Esophagus muscularis mucosa (tissue), 4 donors: ENCODE measurements at places on chromosomes 4 and X.
A peak's percentile ranks its signal among the peaks of the same experiment; 100 is the strongest.

- no peak for DNase-seq
Observed at GRCh38 chrX:45824471-45824870, 623.8 kb upstream of the DIPK2B start.

DNA sequence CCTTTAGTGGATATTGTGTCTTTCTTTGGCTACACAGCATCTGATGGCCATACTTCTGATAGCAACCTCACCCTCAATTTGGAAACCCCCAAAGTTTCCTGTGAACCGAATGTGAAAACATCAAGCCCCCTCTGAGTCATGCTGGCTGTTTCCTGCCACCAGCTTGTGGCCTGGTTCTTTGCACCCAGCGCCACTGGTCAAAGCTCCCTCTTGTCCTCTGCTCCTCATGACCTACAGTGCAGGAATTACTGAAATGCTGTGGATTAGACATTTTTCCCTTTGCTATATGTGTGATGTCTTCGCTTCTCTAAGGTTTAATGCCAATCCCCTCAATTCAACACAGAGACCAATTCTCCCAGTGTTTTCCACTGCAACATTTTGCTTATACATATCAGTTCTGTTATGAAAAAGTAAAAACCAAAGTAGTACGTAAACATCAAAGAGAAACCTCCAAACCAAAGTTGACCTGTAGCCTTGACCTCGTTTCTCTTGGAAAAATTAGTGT is 224.0 kb upstream of the TENM3 start:
- no peak for DNase-seq

- DNase-seq = no peak
Observed at GRCh38 chrX:130051176-130051845, 59.0 kb downstream of the ELF4 start.

DNA sequence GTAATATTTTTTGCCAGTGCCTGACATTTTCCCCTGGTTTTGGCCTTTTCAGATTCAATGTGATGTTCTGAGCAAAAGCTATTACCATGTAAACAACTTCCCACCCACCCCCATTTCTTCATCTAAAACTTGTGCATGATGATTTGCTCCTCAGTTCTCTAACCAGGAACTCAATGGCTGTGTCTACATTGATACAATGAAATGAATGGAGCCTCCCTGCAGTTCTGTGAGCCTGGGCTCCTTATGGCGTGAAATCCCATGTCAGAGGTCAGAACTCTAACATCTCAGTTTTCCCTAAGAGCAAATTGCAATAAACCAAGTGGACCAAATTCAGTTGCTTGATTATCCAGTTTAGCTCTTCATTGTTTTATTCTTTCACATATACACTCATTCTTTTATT is 534.8 kb upstream of the LCORL start:
- no peak for DNase-seq

DNA sequence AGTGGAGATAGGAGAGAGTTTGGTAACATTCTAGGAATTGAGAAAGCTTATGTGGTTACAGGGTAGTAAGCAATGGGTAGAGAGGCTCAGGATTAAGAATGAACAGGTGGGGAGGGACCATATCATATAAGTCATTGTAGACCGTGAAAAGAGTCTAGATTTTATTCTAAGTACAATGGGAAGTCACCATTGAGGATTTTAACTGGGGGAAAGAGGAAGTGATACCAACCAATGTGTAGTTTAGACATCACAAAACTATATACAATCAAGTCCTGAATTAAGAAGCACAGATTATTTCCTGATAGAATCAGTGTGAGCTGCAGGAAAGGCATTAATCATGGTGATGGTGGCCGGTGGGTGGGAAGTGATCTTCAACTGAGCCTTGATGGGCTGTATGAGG is 178.3 kb upstream of the ZIC3 start:
- no peak for DNase-seq

GRCh38 chr4:183335369-183335940 is 13.2 kb upstream of the CLDN24 start:
- no peak for DNase-seq

GRCh38 chr4:61079976-61080375 is 120.2 kb upstream of the ADGRL3 start:
- DNase-seq = no peak

DNA sequence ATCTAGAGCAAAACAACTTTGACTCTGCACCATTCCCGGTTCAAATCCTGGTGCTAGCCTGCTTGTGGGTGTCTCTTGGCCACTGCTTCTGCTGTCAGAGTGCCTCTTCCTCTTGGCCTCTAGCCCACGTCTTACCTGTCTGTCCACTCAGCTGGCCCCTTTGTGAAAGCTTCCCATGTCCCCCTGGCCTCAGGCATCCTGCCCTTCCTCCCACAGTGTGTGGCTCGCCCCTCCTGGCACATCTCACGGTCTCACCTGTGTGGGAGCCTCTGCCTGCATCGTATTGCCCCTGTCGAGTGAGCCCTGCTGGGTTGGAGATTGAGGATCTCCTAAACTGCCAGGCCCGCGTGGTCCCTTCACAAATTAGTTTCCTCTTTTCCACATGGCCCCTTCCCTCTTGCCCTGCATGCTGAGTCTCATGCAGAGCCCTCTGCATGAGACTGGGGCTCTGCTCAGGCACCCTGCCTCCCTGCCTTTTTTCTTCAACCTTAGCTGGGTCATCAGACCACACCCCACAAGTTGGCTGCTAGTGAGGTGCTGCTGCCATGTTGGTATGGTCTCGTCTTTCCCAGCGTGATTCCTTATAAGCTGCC is 53.7 kb upstream of the TADA2B start:
- no peak for DNase-seq

DNA sequence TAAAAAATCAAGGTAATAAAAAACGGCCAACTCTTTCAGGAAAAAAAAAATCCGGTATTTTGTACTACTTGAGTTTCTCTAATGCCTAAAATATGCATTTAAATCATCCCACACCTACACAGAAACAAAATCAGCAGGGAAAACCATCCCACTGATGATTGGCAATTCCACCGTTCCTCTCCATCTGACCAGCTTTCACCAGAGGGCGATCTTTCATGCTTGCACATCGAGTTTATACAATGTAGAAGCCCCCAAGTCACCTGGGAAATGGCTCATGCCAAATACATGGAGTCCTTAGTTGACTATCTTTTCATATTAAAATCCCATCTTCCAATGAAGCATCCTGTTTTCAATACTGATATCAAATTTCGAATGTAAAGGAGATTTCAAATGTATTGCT is 69.2 kb downstream of the PTCHD1 start:
- no peak for DNase-seq

DNA sequence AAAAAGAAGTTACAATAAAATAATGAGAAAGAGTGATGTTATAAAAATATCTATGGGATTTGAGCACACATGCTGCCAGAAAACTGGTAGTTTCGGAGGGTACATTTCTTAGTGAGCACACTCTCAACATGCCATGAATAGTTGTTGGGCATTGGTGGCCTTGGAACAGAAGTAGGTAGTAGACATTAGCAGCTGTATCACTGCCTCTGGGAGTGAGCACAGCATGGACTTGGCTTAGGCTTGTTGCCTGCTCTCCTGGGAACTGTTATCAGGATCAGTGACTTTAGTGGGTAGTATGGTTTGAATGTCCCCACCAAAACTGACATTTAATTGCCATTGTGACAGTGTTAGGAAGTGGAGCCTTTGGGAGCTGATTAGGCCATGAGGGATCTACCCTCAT is 13.3 kb upstream of the PDLIM3 start:
- DNase-seq = peak; percentile 31

GRCh38 chr4:15374656-15375055 is 53.2 kb upstream of the C1QTNF7 start:
- DNase-seq = no peak

DNA sequence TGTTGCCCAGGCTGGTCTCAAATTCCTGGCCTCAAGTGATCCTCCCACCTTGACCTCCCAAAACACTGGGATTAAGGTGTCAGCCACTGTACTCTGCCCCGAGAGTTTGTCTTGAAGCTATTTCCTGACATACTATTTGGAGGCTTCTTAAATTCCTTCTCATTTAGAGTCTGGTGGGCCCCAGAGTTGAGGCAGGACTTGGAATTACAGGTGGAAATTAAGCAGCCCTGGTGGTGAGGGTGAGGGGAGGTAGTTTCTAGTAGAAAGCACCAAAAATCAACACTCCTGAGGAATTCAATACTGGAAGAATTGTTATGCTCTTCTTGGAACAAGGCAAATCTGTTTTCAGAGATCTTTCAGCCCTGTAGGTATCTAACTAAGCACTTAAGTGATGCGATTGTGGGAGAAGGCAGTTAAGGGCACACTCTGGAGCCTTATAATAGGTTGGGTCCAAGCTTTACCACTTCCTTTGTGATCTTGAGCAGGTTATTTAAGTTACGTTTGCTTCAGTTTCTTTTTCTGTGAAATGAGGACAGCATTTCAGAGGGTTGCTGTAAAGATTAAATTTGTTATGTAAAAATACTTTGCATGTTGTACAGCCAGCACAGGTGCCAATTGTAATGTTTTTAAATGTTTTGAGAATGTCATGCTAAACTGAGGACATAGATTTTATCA is 200.7 kb downstream of the SOWAHB start:
- DNase-seq = no peak

DNA sequence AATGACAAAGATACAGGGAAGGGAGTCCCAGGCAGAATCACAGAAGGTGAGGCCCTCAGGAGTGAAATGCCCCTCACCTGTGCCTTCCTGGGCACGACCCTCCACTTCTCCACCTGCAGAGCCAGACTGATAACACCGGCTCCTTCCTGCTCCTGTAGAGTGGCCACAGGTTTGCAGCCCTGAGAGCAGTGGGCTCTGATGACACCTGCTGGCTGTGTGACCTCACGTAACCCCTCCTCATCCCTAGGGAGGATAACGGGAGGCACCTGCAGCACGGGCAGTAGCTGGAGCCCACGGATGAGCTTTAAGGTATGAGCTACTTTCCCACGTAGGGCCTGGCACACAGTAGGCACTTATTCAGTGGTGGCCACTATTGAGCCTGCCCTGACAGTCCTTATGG is 25.5 kb upstream of the MAN2B2 start:
- DNase-seq = no peak

DNA sequence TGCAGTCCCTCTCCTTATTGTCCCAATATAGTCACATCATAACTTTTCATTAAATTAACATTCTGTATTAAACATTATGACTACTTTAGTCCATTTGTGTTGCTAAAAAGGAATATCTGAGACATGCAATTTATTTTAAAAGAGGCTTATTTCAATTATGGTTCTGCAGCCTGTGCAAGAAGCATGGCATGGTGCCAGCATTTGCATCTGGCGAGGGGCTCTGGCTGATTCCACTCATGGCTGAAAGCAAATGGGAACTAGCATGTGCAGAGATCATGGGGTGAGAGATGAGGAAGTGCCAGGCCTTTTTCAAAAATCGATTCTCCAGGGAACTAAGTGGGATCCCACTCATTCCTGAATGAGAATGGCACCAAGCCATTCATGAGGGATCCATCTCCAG is 476.3 kb upstream of the RPS6KA3 start:
- DNase-seq = no peak

DNA sequence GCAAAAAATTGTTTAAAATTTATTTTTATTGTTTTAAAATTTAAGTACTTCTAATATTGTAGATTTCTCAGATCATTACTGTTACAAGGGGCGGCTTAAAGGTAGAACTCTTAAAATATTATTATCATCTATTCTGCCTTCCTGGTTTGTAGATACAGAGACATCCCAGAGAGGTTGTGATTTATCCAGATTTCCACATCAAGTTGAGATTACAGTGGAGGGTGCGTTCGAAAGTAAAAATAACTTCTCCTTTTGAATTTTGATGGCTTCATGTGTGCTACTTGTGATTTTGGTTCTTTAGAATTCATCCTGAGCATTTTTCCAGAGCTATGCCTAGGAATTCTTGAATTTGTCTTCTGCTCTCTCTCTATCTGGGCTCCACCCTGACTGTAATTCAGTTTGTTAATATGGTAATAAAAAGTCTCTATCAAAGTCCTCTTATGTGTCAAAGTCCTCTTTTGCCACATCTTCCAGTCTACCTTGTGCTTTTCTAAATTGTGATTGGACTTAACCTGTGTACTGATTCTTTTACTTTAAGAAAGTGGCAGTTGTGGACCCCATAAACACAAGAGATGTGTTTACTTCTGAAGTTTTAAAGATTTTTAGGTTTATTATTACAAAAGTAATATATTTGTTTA is 37.2 kb downstream of the CLCN3 start:
- DNase-seq = no peak

DNA sequence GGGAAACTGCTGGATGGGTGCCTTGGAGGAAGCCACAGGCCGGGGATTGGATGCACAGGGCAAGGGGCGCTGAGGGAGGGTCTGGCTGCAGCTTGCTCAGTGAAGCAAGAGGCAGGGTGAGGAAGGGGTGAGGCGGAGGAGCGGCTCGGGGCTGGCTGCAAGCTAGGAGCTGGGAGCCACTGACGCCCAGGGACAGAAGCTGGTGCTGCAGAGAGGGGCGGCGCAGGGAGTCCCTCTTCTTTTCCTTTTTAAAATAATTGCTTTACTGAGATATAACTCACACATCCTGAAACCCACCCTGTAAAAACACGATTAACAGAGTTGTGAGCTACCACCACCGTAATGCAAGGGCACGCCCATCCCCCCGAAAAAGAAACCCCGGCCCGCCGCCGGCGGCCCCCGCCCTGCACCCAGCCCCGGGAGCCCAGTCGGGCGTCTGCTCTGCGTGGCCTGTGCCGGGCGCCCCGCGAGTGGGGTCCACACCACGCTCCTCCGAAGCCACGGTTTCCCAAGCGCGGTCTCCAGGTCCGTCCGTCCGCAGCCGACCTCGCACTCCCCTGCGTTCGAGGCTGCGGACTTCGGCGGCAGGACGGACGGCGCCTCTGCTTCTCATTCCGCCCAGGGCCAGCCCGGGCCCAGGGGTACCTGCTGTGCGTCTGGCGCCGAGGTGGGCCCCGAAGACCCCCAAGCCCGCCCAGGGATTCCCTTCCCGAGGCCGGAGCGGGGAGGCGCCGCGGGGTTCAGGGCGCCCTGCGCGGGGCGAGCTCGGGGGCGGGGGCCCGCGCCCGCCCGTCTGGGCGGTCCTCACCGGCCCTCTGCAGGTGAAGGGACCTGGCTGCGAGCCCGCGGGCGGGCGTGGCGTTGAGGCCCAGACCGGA is 866 bp upstream of the UVSSA start:
- no peak for DNase-seq

DNA sequence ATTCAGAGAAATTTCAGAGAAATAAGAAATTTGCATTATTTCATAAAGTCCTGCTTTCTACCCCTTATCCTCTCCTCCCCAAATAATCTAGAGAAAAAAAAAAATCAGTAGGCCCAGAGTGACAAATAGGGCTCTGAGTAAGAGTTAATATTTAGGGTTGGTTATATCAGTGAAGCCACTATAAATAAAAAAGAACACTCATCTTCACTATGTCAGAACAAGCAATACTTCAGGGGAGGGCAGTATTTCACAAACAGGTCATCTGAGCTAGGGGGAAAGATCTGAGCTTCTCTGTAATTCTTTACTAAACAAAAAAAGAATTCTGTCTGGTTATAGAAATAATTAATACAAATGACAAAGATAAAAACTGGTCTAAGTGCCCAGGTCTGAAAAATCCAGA is 39.4 kb downstream of the PDE5A start:
- no peak for DNase-seq
